ENCODE measurements at places on chromosomes 6 and 20. TPM values are rescaled to one million over a fixed set of nuclear protein-coding genes. Genes with fewer than 3 reads are reported as not detected.
A peak's percentile ranks its signal among the peaks of the same experiment; 100 is the strongest.

Gene POU3F2
- not detected for total RNA-seq

DNA sequence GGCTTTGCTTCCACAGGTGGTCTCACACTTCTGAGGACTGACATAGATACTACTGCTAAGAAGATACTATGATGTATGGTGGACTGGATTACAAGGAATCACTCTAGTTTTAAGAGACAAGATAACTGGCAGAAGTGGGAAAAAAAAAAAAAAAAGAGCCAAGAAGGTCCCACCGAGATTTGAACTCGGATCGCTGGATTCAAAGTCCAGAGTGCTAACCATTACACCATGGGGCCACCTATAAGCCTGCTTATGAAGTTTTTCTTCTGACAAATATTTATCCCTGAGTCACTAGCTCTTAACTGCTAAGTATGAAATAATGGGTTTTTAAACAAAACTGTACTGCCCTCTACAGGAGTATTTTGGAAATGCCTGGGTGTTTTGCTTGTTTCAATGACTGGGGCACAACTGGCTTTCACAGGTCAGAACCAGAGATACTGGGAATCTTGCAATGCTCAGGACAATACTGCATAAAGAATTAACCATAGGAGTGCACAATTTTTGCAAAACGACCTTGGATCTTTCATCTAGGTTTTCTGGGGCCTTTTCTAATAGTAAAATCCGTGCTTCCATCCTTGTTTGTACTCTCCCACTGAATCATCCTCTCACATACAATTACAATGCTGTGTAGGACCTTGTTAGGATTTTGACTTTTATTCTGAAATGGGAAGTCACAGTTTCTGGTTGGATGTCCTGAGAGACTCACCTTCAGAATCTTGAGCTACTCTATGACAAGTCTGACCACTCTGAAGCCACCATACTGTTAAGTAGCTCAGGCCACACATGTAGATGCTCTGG lies 116.3 kb downstream of the OR2B2 start:
- DNase-seq = peak; percentile 86

GRCh38 chr20:5491455-5491854 lies 174.7 kb upstream of the PROKR2 start:
- no peak for DNase-seq

Gene STX7
- 66.8 TPM for total RNA-seq

DNA sequence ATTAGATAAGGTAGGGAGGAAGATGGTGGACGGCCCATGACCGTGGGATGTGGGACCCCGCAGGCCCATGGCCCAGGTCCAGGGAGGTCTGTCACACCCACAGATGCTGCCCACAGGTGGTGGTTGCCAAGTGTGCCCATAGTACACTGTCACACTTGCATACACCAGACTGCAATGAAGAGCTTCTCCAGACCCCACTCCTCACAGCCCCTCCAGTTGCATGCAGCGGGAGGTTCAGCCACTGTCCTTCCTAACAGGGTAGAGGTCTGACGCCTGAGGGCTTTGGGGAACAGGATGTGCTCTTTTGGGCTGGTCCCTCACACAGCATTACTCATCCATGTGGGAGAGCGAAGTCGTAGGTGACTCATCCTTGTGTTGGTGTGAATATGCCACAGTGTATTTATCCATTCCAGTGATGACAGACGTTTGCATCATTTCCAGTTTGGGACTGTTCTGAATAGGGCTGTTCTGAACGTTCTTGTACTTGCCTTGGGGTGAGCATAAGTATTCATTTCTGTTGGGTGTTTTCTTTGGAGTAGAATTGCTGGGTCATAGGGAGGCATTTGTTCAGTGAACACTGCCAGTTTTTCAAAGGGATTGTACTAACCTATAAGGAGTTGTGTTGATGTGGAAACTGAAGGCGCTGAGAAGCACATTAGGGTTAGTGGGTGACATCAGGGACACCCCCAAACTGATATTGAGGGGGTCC lies 10.1 kb upstream of the PYGB start:
- peak; percentile 60 for DNase-seq

GRCh38 chr20:4866429-4866828 lies 134.9 kb downstream of the SLC23A2 start:
- no peak for DNase-seq

DNA sequence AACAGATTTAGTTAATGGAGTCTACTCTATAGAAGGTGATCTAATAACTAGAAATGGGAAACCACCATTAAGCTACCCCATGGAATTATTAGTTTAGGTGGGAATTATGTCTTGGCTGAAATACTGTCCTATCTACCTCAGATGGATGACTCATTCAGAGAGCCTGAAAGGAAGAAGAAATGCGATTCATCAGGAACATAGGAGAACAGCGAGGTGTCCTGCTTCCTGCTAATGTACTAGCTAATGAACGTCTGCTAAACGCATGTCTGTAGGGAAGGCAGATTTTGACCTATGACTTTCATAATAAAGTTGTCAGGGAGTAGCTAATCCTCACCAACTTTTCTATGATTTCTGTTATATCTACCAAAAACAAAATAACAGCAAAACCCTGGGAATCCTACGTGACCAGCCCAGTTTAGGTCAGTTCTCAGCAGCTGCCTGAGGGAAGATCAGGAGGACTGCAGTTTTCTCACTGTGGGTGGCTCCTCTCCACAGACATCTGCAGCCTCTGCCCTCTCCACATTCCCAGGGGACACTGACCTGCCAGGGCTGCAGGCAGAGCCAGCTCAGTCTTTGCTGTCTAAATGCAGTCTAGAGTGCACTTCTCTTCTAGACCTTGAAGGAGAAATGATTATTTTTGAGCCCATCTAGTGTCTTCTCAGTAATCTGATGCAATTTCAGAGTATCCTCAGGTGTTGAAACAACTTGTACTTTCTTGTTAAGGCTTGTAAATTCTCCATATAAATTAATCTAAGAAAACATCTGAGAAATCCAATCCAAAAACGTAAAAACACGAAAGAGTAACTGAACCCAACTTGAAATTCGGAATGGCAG lies 18.1 kb upstream of the SFT2D1 start:
- DNase-seq = no peak

Gene APOBEC2
- total RNA-seq = not detected

GRCh38 chr6:104484626-104485025 lies 375.1 kb downstream of the HACE1 start:
- DNase-seq = no peak

DNA sequence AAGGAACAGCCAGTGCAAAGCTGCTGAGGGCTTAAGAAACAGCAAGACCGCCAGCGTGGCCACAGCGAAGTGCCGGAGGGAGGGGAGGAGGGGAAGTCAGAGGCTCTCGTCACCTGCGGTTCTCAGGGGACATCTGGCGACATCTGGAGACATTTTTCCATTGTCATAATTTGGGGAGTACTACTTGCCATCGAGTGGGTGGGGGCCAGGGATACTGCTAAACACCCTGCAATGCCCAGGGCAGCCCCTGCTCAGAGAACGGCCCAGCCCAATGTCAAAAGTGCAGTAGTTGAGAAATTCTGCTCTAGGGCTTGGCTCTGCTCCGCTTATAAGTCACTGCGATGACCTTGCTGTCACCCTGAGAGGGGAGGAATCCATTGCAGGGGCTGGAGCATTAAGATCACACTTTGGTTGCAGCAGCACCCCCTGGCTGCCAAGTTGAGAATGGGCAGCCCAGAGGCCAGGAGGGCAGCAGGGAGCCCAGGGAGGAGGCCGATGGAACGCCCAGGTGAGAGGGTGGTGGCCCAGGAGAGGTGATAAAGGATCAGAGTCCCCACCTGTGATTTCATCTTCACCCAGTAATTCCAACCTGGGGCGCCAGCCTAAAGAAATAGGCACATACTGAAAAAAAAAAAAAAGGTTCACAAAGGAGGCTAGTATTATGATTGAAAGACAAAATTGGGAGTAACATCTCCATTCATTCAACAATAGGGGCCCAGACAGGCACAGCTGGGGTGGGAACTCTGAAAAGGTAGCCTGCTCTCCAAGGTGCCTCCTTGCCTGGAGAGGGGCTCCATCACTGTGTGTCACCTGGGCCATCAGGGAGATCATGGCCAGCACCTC lies 218.2 kb downstream of the BMP7 start:
- DNase-seq = peak; percentile 62

Gene LMBRD1
- total RNA-seq = 36.6 TPM

Gene WTAP
- total RNA-seq = 103 TPM

DNA sequence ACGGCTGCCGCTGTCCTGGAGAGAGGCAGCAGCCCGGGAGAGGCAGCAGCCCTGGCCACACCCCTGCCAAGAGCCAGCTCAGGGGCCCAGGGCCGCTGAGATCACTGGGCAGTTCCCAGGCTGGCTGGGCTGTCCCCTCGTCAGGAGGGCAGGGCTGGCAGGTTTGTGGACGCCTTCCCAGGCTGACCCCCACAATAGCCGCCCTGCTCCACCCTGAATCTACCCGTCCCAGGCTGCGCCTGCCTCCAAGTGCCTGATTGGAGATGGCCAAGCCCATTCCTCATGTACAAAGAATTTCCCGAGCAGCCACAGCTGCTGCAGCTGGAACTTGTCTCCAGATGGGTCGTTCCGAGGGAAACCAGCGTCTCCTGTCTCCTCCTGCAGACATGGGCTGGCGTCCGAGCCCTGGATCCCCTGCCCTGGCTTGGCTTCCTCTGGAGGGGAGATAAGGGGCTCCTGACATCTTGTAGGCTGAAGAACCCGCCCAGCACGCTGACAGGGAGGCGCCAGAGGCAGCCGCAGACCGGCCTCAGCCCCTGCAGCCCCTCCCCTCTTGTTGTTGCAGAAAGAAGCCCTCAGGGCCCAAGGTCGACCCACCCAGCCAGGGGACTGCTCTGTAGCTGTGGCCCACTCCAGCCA lies 9.4 kb upstream of the GATA5 start:
- peak; percentile 41 for DNase-seq

Gene SNPH
- total RNA-seq = 2.4 TPM

GRCh38 chr6:38493931-38494547 lies 145.7 kb downstream of the BTBD9 start:
- peak; percentile 78 for DNase-seq

GRCh38 chr20:31516651-31517050 lies 2.4 kb downstream of the HM13 start:
- DNase-seq = no peak

Gene BMP6
- 0.17 TPM for total RNA-seq

DNA sequence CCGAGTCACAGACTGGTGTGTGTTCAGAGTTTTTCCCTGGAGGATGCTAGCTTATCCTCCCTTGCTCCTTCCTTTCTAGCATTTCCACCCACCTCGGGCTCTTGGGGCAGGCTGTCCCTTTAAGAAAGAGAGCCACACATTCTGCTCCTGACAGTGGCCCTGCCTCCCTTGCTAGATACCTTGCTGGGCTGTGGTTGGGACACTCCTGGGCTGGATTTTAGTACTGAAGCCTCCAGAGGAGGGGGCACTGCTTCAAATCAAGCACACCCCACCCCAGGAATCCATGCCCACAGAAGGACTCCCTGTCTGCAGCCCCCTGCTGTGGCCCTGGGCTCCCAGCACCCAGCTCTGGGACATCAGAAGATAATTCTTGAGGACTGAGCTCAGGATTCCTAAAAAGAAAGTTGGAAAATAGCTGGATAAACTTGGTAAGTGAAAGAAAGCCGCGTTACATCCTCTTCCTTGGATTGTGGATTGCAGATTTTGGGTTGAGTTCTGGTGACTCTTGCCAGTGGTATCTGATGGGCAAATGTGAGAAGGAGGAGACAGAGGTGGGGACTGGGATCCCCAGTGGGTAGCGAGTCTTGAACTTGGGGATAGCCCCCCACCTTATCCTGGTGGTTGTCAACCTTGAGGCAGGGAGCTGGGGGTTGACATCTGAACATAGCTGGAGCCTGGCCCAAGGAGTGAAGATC lies 29.0 kb downstream of the DAAM2 start:
- no peak for DNase-seq

Gene JAG1
- 245 TPM for total RNA-seq

- DNase-seq = no peak
These were observed 47.7 kb upstream of the PLN start for GRCh38 chr6:118500130-118501015.

Gene LIN28B
- total RNA-seq = not detected

Gene TMEM244
- not detected for total RNA-seq

DNA sequence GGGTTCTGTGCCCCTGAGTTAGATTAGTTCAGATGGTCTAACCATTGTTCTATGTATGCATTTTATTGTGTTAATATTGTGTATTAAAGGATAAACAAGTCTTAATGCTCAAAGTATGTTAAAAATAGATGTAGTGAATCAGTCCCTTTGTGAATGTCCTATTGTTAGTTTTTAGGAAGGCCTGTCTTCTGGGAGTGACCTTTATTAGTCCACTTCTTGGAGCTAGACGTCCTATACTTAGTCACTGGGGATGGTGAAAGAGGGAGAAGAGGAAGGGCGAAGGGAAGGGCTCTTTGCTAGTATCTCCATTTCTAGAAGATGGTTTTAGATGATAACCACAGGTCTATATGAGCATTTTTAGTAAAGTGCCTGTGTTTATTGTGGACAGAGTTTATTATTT lies 12.3 kb upstream of the HMGN4 start:
- DNase-seq = no peak

Gene BHLHE23
- not detected for total RNA-seq

Gene DDX43
- 11.4 TPM for total RNA-seq

Gene TAP2
- 180 TPM for total RNA-seq

- no peak for DNase-seq
These were observed 409.9 kb upstream of the MARCKS start for GRCh38 chr6:113447088-113447831.

Gene BTNL2
- total RNA-seq = not detected

Gene ATP9A
- total RNA-seq = 98.5 TPM

- peak; percentile 74 for DNase-seq
These were observed 5.6 kb upstream of the ADGRF1 start for GRCh38 chr6:47047479-47048407.

Measured in Calu3 (cell line).